ENCODE measurements at places on chromosomes 2 and 18. TPM values are rescaled to one million over a fixed set of nuclear protein-coding genes. Genes with fewer than 3 reads are reported as not detected.

GRCh38 chr2:56077359-56077915 is 106.4 kb upstream of the CCDC85A start:
- no peak overlapping the region for H3K4me3 ChIP-seq
- no peak overlapping the region for H3K27ac ChIP-seq
- no peaks in the 10 kb centered on the region for H3K36me3 ChIP-seq
- H3K27me3 ChIP-seq = no peaks in the 10 kb centered on the region

Gene TRPM8
- 0.54 TPM for total RNA-seq

GRCh38 chr2:184452907-184453306 is 145.4 kb upstream of the ZNF804A start:
- no peaks in the 10 kb centered on the region for H3K4me1 ChIP-seq
- H3K27ac ChIP-seq = no peak overlapping the region
- DNase-seq = no peak
- H3K36me3 ChIP-seq = no peaks in the 10 kb centered on the region

- no peak overlapping the region for H3K27ac ChIP-seq
- H3K4me1 ChIP-seq = no peaks in the 10 kb centered on the region
- DNase-seq = no peak
- H3K4me3 ChIP-seq = no peak overlapping the region
- H3K27me3 ChIP-seq = no peaks in the 10 kb centered on the region
Measured at GRCh38 chr18:75679331-75679730, 251.8 kb upstream of the SMIM21 start.

DNA sequence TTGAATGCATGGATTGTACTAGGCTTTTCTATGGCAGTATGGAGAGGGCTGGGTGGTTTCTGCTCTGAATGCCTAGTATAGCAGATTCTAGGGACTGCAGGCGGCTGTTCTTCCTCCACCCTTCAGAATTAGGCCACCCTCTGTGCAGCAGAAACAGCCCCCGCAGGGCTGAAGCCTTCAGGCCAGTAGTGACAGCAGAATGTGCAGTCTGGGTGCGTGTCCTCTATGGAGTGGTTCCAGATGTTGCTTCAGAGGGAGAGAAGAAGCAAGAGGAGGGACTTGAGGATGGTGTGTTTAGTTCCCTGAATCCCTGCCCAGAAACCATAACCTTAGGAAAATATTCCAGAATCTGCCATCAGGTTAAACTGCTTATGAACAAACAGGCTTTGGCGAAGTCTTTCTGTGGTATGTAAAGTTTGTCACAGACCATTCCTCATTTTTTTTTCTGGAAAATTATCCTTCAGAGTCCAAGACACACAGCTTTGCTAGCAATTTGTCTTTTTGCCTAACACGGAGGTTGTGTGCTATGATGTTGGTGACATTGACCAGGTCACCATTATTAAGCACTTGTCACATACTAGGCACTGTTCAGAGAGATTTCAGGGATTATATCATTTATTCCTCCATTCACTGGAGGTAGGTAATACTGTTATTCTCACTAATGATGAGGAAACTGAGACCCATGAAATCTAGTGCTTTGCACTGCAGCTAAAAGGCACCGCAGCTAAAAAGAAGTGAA is 21.1 kb downstream of the CASP10 start:
- H3K27ac ChIP-seq = no peak overlapping the region
- DNase-seq = no peak
- no peaks in the 10 kb centered on the region for H3K27me3 ChIP-seq
- H3K4me1 ChIP-seq = no peaks in the 10 kb centered on the region

GRCh38 chr2:120878970-120879369 is 143.3 kb downstream of the GLI2 start:
- H3K36me3 ChIP-seq = no peaks in the 10 kb centered on the region
- no peak overlapping the region for H3K4me3 ChIP-seq
- H3K4me1 ChIP-seq = peaks cover 9% of the 10 kb centered on the region
- no peak for DNase-seq
- H3K27ac ChIP-seq = no peak overlapping the region
